Astrocyte (in vitro differentiated cells and primary cell): ENCODE measurements at places on chromosomes 5 and 9.
A peak's percentile ranks its signal among the peaks of the same experiment; 100 is the strongest.

GRCh38 chr9:135648494-135649410, 9.4 kb upstream of the GLT6D1 start:
- no peak for DNase-seq

- DNase-seq, result no peak
Measured at GRCh38 chr9:130144703-130145102, 27.5 kb upstream of the NCS1 start.

DNA sequence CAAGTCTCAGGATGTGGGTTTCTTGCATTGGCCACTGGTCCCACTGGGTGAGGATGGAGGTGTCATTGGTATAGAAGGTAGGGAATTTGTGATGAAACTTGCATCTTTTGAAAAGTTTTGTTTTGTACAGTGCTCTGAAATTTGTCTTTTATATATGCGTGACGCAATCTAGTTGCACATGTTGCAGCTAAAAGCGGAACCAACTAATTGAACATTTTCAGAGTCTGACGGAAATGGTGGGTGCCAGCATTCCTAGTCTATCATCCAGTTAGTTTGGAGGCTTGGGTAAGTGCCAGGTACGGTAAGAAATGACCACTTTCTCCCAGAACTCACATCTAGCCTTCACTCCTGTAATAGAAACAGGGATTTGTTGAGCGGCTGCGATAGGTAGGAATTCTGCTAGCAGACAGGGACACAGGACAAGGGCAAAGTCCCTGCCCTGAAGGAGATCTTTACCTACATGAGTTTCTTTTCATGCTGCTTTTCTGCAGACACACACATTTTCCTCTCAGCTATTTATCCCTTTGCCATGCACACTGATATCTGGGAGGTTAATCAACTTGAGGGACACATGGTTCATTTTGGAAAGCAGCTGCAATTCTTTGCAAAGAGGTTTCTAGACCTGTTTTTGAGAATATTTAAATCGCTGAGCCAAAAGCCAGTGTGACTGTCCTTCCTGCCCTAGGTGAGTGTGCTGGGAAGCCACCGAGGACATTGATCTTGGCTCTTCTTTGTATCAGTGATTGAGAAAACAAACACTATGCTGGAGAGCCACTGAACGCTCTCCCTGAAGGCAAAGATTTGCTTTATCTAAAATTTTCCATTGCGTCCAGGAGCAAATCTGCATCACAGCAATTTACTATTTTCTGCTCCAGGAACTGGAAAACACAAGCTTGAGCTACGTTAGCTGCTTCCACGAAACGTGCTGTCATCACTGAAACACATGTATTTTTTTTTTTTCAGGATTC, 89.7 kb downstream of the DAP start:
- no peak for DNase-seq

- peak; percentile 76 for DNase-seq
Measured at GRCh38 chr9:89969156-89969675, 364.4 kb downstream of the GADD45G start.

- DNase-seq, result no peak
Measured at GRCh38 chr5:96175090-96175489, 213.4 kb upstream of the ELL2 start.

DNA sequence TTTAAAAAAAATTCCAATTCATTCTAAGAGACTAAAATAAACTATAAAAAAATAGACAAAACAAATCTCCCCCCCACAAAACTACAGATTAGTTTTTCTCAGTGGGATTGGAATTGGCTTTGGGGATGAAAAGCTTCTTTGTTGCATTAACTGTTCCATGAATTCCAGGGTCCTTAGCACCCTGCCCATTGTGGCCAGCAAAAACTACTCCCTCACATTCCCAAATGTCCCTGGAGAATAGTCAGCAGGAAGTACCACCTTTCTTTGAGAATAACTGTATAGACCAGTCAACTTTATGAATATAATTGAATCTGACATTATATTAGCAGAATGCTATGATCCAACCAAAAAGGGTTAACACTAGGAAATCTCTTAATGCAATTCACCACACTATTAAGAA, 147.9 kb downstream of the LPAR1 start:
- DNase-seq, result no peak

GRCh38 chr5:37855438-37855837, 15.6 kb upstream of the GDNF start:
- no peak for DNase-seq

GRCh38 chr5:124957063-124957462, 210.6 kb upstream of the ZNF608 start:
- DNase-seq, result no peak

DNA sequence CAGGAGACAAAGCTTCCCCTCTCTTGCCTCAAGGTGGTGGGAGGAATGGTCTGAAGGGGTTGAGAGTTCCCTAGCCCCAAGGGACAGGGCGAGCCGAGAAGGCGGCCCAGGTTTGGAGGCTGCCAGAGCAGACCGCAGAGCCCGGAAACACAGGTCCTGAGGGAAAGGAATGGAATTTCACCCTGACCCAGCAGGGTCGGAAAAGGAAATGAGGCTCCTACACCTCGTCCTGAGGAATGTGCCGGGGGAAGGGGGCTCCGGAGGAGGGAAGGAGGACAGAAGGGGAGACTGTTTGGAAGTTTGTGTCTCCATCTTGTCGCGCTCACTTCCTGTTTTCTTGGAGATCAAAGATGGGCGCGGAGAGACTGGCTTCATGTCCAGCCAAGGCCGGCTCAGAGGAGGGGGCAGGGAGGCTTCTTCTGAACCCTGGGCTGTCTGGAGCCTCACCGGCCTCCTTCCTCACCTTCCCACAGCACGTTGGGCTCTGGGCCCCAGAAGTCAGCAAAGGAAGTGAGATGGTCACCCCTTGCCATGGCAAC, 9.6 kb downstream of the ENG start:
- DNase-seq, result peak; percentile 23

DNA sequence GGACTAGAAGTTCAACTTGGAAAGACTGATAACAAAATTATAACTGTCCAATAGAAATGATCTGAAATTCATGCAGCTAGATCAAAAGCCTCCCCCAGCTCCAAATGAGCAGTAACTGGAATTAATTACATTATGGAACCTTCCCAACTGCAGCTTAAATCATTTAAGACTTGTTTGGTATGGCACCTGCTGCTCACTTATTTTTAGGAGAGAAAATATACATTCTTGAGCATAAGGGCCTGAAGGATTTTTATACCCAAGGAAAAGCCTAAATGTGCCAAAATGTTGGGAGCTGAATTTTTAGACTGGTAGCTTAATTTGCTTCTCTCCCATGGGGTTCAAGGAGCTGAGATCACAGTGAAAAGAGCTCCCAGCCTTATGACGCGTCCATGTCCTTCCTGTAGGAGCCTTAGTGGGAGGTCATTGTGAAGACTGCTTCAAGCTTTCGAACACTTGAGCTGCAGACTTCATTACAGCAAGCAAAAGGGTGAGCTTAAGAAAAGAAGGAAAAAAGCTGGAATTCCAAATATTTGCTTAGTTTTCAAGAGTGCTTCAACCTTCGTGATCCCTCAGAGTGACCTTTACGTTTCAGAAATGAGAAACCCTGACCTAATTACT, 276.0 kb downstream of the DMAC1 start:
- no peak for DNase-seq

DNA sequence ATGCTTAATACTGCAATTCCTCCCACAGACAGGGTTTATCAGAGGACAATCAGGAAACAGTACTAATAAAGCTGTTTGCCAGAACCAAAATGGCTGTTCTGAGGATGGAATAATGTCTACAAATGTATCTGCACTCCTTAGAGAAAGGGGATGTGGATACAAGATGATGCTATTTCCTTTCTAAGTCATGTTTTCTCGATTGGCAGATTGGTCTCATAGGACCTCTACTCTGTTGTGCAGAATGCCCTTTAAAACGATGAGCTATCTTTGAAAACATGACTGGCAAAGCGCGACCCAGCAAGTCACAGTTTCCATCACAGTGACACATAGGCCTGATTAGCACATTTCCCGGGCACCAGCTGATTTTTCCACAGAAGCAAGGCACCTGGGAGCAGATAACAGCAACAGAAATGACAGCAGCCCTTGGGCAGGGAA, 54.0 kb downstream of the AOPEP start:
- DNase-seq, result no peak

- DNase-seq, result peak; percentile 87
Measured at GRCh38 chr9:113600023-113600823, 136.7 kb downstream of the RGS3 start.

DNA sequence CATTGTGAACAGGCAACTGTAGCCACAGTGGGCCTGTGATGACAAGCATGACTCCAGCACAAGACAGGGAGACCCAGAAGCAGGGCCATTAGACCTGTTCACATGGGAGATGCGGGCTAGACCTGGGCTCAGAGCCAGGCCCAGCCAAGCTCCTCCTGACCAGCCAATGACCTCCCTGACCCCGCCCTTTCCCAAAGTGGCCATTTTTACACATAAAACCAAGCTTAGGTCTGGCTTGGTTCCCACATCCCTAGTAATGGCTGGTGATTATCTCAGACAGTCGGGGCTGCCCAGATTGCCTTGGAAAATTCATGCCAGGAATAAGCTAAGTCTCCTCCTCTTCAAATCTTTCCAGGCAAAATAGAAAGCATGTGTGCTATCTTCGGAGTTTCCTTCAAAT, 94.1 kb downstream of the FRMD3 start:
- no peak for DNase-seq

DNA sequence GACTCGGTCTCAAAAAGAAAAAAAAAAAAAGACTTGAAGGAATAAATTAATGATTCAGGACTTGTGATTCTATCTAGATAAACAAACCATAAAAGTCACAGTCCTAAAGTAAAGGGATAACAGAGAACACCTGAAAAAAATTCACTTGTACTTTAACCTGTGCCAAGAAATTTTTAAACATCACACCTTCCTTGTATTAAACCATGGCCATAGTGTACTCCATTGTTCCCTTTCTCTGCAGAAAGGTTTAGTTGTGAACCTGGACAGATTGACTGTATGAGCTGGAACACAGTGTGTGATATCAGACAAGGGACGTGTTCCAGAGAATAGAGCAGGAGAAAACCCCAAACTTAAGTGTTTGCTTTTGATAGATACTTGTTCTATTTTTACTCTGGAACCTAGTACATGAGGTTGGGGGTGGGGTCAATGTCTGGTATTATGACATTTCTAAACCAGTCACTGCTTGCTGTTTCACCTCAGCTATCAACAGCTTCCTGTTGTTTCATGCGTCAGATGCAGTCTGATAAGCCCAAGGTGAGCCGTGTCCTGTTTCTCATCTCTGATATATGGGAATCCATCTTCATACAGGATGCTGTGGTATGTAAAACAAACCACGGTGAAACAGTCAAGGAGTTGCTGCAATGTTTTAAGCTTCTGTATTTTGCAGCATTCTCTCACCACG, 62.5 kb upstream of the ITGA1 start:
- peak; percentile 16 for DNase-seq

GRCh38 chr9:132937463-132937901, 6.9 kb downstream of the TSC1 start:
- DNase-seq, result no peak

DNA sequence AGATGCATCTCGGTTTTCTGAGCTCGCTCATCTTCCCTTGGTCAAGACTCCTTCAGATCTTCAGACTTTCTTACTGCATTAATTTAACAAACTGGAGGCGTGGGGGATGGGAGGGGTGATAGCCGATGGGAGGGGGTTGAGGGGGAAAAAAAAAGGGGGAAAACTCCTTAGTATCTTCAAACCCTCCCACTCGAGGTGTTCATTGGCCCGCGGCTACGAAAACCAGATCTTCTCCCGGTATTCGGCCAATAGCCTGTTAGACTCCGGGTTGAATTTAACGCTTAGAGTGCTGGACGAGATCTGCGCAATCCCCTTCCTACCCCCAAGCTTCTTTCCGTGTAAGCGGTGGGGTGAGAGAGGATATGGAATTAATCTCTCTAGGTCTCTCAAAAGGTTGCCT, 689 bp upstream of the GLRA1 start:
- no peak for DNase-seq
